ENCODE measurements at places on chromosomes 6 and 20.
A peak's percentile ranks its signal among the peaks of the same experiment; 100 is the strongest.

DNA sequence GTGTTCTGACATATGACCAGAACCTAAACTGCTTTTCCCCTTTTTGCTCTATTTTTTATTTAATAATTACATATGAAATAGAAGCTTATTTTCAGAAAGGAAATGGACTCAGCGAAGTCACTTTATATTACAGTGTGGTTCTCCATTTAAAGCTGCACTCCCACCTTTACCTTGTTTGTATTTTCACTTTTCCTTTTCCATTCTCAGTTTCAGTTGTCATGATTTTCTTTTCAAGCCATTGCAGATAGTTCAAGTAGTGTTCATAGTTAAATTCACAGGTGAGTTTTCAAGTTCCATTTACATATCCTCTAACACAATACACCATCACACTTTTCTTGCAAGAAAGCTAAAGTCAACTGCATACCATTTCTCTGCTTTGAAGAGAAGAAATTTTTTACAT is 400.2 kb downstream of the HACE1 start:
- H3K27ac ChIP-seq: no peak overlapping the region
- DNase-seq: no peak
- no peak overlapping the region for H3K4me3 ChIP-seq
- H3K36me3 ChIP-seq: no peaks in the 10 kb centered on the region
- H3K27me3 ChIP-seq: no peaks in the 10 kb centered on the region
- H3K4me1 ChIP-seq: no peaks in the 10 kb centered on the region

DNA sequence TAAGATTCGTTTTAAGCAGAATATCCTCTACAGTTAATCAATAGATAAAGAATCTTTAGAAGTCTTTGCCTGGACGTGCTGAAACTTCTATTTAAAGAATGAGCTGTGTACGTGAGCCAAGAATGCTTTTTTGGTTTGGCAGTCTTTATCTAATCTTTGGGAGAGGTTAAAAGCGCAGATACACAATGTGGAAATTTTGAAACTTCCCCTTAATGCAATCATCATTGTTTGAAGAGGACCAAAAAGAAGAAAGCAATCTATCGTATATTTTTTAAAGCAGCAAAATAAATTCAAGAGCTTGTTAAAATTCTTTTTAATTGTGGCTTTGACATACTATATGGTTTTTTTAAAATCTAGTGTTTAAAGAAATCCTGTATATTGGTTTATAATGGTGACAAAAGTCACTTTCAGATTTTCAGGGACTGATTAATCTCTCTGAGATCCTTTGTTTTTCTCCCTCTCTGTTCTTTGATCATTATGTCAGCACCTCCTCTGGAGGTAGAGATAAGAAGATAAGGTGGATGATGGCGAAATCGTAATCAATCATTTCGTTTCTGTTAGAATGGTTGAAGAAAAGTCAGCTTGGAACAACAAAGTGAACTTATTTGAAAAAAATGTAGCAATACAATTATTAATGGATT is 92.1 kb upstream of the FAM184A start:
- no peaks in the 10 kb centered on the region for H3K36me3 ChIP-seq
- peak; percentile 52 for DNase-seq
- H3K4me1 ChIP-seq: no peaks in the 10 kb centered on the region
- no peak overlapping the region for H3K4me3 ChIP-seq
- no peak overlapping the region for H3K27ac ChIP-seq
- no peaks in the 10 kb centered on the region for H3K27me3 ChIP-seq

DNA sequence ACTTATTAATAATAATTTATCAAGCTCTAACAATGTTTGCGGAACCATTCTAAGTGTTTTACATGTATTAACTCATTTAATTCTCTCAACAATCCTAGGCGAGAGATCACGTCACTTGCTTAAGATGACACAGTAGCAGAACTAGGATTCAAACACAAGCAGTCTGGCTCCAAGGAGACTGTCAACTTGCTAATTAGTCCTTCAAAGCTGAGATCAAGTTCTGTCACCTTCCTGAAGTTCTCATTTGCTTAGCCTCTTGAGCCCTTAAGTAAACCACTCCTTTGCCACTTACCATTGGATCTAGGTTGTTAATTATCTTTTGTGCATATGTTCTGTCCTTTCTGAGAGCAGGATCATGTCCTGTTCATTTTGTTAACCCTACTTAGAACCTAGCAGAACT is 14.1 kb downstream of the FKBP5 start:
- H3K4me1 ChIP-seq: peaks cover 16% of the 10 kb centered on the region
- no peaks in the 10 kb centered on the region for H3K27me3 ChIP-seq
- H3K36me3 ChIP-seq: no peaks in the 10 kb centered on the region
- H3K4me3 ChIP-seq: no peak overlapping the region

DNA sequence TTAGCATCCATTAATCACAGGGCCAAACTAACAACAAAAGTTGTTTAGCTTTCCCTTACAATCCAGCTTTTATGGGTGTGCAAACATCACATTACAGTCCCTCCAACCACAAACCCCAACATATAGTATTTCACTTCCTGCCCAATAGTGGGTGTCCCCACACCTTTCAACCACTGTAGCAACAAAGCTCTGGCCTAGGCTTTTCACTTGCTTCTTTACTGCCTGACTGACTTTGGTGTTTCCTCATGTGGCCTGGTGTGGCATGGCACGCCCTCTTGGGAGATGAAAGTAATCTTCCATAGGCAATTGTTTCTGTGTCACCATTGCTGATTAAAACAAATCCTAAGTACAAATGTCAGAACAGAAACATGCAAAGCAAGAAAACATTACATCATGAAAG is 46.3 kb downstream of the MCM8 start:
- H3K4me3 ChIP-seq: no peak overlapping the region
- H3K27me3 ChIP-seq: no peaks in the 10 kb centered on the region
- no peak overlapping the region for H3K27ac ChIP-seq
- H3K36me3 ChIP-seq: peaks cover 8% of the 10 kb centered on the region

DNA sequence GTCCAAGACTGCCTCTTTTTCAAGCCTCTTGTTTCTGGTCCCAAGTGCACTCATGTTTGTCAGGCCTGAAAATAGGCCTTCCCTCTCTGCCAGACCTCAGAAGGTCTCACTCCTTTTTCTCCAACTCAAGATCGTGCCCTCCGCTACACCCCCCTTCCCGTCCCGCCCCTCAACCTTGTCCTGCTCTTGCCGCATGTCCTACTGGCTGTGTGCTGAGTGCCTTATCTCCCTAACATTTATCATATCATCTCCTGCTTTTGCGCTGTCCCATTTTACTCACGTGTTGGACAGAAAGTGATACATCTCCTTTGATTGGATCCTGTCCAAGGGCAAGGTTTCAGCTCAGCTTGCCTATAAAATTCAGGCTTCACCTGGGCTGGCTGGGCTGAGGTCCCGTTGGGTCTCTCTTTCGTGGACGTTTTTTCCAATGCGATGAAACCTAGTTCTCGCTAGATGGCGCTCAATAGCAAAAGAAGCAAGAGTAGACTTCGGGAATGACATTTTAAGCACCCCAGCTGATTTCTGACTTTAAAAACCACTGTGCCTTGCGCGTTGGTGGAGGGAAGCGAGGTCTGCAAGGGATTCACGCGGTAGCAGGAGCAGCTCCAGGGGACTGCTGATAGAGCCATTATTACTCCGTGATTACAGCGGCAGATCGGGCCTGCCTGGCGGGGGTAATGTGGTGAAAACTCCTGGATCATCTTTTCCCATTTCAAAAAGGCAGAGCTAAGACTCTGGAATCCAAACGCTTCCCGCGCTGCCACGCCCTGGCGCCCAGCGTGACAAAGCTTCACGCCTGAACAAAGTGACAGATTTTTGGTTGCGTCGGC is 137.6 kb downstream of the IMPG1 start:
- H3K27me3 ChIP-seq: no peaks in the 10 kb centered on the region
- H3K36me3 ChIP-seq: no peaks in the 10 kb centered on the region

DNA sequence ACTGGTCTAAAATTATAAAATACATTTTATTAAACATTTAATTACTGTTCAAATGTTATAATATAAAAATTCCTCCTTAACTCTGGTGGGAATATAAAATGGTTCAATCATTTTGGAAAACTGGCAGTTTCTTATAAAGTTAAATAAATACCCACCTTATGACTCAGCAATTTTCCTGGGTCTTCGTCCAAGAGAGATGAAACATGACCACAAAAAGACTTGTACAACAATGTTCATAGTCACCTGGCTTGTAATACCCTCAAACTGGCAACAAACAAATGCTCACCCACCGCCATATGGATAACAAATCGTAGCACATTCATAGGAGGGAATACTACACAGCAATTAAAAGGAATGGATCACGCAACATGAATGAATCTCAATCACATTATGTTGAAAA is 66.0 kb upstream of the RIN2 start:
- no peaks in the 10 kb centered on the region for H3K36me3 ChIP-seq
- peak; percentile 59 for DNase-seq
- no peak overlapping the region for H3K27ac ChIP-seq
- H3K4me1 ChIP-seq: no peaks in the 10 kb centered on the region
- no peak overlapping the region for H3K4me3 ChIP-seq
- no peaks in the 10 kb centered on the region for H3K27me3 ChIP-seq

DNA sequence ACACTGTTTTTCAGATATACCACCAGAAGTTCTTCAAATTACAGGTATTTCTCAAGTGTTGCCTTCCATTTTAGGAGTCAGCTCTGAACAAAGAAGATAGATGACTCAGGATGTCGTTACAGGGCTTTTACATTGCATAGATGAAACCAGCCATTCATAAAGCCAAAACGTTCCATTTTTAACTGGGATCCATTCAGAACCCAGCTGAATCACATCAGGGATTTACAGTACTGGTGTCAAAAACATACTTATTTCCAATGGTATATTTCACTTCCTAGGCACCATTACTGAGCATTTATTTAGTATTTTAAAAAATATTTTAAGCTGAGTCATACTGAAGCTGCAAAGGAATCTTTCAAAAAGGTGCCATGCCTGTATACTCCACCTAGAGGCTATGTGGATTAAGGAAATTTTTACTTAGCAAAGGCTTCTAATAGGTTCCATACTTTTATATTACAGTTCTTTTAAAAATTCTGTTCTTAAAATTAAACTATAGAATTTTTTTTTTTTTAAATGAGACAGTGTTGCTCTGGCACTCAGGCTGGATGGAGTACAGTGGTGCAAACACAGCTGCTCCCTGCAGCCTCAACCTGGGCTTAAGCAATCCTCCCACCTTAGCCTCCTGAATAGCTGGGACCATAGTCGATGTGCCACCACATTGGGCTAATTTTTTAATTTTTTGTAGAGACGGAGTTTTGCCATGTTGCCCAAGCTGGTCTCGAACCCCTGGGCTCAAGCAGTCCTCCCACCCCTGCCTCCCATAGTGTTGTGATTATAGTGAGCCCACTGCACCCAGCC is 2.6 kb downstream of the ASF1A start:
- peak overlapping the region; percentile 91 for H3K4me3 ChIP-seq
- H3K27me3 ChIP-seq: no peaks in the 10 kb centered on the region
- peak overlapping the region; percentile 93 for H3K27ac ChIP-seq
- H3K4me1 ChIP-seq: peaks cover 15% of the 10 kb centered on the region

DNA sequence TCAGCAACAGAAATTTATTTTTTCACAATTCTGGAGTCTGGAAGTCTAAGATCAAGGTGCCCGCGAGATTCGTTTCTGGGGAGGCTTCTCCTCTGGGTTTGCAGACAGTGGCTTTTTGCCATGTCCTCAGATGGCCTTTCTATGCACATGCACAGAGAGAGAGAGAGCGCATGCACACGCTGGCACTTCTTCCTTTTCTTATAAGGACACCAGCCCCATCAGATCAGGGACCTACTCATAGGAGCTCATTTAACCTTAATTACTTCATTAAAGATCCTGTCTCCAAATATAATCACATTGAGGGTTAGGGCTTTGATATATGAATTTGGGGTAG is 260.7 kb upstream of the PLCB4 start:
- H3K27me3 ChIP-seq: no peaks in the 10 kb centered on the region
- no peak overlapping the region for H3K4me3 ChIP-seq
- H3K4me1 ChIP-seq: no peaks in the 10 kb centered on the region
- H3K27ac ChIP-seq: no peak overlapping the region
- DNase-seq: no peak

GRCh38 chr6:38730140-38730862 is 15.2 kb downstream of the DNAH8 start:
- H3K4me1 ChIP-seq: peaks cover 2% of the 10 kb centered on the region
- H3K27ac ChIP-seq: no peak overlapping the region
- no peaks in the 10 kb centered on the region for H3K36me3 ChIP-seq
- H3K27me3 ChIP-seq: no peaks in the 10 kb centered on the region
- DNase-seq: no peak

- peaks cover 22% of the 10 kb centered on the region for H3K4me1 ChIP-seq
- H3K27ac ChIP-seq: no peak overlapping the region
- H3K36me3 ChIP-seq: no peaks in the 10 kb centered on the region
- no peaks in the 10 kb centered on the region for H3K27me3 ChIP-seq
- DNase-seq: no peak
These were observed 5.1 kb upstream of the SLC2A12 start for GRCh38 chr6:134057478-134057877.

DNA sequence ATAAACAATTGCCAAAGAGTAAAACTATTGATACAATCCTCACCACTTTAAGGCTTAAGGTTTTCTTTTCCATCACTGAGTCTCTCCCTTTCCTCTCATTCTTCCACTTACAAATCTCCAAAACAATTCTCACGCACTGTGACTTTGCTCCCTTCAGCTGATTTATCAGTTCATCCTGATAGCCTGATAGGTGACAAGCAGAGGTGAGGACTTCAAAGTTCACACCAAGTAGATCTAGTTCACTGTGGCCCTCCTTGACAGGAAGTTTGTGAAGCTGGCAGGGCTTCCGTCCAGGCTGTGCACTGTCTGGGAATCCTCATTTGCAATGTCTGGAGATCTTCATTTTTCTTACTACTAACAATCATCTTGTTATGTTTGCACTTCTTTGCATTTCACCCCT is 35.2 kb upstream of the POU5F1 start:
- no peak overlapping the region for H3K27ac ChIP-seq
- H3K27me3 ChIP-seq: peaks cover 3% of the 10 kb centered on the region
- no peak for DNase-seq
- no peak overlapping the region for H3K4me3 ChIP-seq
- no peaks in the 10 kb centered on the region for H3K4me1 ChIP-seq

GRCh38 chr20:25053255-25054031 is 4.5 kb downstream of the ACSS1 start:
- DNase-seq: peak; percentile 35
- H3K27me3 ChIP-seq: peaks cover 23% of the 10 kb centered on the region
- H3K4me3 ChIP-seq: no peak overlapping the region
- peaks cover 13% of the 10 kb centered on the region for H3K4me1 ChIP-seq

DNA sequence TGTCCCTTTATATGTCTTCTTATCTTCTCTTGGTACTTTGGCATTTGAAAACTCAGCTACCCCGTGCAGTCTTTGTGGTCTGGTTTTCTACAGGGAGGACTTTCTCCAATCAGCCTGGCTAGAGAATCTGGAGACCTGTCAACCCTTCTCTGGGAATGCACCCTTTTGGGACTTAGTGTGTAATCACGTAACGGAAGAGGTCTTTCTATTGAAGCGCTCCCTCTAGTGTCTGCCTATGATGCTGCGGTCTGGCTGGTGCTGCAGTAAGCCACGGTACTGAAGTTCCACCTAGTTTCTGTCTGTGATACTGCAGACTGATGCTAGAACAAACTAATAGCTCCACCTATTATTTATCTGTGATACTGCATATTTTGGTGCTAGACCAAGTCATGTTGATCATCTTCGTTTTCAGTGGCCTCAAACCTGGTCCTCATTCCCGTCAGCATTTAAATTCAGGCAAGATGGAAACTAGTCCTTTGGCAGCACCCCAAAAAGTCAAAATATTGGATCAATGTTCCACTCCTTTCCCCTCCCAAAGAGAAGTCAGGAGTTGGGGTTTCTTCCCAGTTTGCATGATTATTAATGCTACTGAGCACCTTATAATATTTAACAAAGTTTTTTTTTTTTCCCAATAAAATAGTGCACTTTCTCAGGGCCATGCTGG is 12.5 kb upstream of the SIRPB2 start:
- peaks cover 10% of the 10 kb centered on the region for H3K27me3 ChIP-seq
- H3K27ac ChIP-seq: no peak overlapping the region
- H3K4me3 ChIP-seq: no peak overlapping the region
- H3K4me1 ChIP-seq: no peaks in the 10 kb centered on the region
- DNase-seq: peak; percentile 82
